ENCODE measurements at places on chromosomes 5 and 9.

DNA sequence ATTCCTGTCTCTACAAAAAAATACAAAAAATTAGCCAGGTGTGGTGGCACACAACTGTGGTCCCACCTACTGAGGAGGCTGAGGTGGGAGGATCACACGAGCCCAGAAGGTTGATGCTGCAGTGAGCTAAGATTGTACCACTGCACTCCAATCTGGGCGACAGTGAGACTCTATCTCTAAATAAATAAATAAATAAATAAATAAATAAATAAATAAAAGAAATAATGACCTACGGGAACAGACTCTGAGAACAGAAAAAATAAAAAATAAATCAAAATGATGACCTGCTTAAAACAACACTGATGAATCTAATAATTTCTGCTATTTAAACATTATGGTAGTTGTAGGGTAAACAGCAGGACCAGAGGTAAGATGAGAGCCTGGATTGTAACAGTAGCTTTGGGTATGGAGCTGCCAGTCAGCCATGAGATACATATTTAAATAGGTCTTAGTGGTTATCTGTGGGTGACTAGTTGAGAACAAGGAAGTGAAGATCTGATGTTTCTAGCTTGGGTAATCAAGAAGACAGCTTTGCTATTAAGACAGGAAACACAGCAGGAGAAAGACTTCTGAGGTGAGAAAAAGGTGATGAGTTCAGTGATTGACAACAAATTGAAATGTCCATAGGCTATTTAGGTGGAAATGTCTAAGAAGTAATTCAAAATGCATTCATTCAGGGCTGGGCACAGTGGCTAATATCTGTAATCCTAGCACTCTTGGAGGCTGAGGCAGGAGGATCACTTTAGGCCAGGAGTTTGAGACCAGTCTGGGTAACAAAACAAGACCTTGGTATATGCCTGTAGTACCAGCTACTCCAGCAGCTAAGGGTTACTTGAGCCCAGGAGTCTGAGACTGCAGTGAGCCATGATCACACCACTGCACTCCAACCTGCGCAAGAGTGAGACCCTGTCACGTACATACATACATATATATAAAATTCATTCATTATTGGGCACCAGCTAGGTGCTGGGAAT lies 11.0 kb downstream of the RNF145 start:
- DNase-seq, result no peak

DNA sequence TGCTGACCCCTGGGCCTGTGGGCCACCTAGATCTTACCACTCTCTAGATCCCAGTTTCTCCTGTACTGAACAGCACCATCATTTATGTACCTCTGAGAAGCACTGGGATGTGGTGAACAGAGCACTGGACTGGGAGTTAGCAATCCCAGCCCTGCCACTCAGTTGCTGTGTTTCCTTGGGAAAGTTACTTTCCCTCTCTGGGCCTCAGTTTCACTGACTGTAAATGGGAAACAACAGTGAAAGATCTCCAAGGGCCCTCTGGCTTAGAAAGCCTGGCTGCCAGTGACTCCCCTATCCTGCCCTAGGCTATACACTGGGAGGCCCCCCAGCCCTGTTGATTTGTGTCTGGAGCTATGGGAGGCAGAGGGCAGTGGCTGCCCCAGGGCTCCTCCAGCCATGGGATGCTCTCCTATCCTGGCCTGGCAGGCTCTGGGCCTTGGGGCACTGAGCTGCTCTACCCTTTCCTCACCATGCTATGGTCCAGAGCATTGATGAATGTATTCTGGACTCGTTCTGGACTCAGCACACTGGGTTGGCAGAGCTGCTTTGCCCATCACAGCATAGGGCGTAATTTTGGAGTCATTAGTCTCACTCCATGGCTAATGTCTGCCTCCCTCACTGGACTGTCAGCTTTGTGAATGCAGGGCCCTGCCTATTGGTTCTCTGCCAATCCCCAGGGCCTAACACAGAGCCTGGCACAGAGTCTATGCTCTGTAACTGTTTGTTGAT lies 99.3 kb downstream of the RGS3 start:
- DNase-seq, result no peak

DNA sequence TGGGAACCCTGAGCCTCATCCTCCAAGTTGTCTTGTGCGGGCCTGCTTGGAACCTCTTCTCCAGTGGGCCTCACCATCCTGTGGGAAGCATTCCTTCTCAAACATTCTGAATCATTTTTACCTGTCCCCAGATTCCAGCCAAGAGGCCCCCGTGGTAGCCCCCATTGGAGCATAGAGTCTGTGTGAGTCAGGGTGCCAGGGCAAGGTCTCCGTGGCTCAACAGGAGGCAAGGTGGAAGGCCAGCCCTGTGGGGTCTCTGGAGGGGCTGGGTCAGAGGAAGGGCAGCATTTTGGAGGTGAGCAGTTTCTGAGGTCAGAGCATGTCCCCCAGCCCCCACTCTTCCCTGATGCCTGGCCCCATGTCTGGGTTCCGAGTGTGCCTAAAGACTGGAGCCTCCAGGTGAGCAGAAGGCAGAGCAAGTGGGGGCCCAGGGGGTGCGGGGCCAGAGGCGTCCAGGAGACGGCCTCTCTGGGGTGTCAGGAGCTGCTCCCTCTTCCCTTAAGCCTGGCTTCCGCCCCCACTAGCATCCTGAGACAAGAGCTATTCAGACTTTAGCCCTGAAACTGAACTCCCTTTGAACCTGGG lies 2.1 kb downstream of the CACNA1B start:
- no peak for DNase-seq

DNA sequence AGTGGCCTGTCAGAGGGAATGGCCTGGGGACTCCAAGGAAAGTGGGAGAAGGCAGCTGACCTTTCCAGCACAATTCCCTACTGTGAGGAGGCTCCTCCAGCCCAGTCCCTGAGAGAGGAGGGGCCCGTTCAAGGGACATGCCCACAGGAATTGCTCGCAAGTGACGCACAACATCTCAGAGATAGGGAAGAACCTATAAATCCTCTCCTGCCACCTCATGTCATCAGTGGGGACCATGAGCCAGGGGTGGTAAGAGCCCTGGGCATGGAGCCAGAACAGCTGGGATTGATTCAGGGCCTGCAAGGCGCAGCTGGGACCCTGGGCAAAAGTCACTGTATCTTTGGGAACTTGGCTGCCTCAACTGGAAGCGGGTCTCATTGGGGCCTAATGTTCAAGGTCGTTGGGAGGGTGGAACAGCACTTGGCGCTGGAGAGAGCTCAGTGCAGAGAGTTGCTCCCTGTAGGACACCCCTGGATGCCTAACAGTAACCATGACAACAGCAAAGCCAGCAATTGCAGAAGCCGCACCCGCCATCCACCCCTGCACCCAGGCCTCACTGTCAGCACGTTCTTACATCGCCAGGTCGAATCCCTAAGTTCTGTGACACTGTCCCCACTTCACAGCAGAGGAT lies 41.3 kb upstream of the ORM1 start:
- DNase-seq, result no peak

DNA sequence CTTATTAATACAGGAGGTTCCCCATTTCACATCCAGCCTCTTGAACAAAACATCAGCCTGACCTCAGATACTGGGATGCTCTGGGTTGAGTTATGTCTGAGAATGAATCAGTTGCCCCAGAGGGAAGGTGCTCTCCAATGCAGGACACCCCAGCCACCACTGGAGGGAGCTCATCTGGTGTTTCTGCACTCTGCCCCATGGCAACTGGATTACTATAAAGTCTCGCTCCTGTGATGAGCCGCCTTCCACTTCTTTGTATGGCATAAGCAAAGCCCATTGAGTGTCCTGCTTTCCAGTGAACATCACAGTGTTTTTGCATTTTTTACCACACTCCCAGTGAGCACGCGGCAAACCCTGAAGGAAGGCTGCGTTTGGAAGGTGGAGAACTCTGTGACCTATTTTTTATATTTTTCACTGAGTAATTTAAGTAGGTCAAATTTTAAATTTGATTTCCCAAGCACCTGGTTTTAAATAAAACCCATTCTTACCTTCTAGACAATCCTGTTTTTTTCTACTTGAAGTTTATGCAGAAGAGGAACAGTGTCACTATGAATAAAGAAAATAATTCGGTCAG lies 176.9 kb upstream of the WWC1 start:
- peak; percentile 14 for DNase-seq

GRCh38 chr5:61245936-61246335 lies 83.7 kb upstream of the SMIM15 start:
- DNase-seq, result no peak

- DNase-seq, result no peak
Measured at GRCh38 chr5:170597109-170597751, 93.4 kb downstream of the KCNIP1 start.

DNA sequence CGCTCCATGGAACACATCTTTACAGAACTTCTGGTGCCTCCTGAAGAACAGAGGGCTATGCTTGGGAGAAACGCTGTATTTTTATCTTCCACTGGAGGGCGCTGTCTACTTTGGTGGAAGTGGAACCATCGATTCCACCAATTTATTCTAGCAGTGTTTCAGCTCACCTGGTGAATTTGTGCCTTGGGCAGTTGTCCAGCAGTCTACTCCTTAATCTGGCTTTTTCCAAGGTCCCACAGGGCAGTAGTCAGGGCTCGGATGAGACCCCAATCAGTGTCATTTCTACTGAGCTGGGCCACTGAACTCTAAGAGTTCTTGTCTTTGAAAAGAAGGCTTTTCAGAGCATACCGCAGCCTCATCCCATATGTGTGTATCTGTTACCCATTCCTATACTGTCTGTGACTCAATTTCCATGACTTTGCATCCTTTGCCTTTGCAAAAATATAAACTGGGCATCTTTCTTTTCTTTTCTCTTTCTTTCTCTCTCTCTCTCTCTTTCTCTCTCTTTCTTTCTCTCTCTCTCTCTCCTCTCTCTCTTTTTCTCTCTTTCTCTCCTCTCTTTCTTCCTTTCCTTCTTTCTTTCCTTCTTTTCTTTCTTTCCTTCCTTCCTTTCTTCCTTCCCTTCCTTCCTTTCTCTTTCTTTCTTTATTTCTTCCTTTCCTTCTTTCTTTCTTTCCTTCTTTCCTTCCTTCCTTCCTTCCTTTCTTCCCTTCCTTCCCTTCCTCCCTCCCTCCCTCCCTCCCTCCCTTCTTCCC lies 138.4 kb upstream of the ZNF618 start:
- no peak for DNase-seq

DNA sequence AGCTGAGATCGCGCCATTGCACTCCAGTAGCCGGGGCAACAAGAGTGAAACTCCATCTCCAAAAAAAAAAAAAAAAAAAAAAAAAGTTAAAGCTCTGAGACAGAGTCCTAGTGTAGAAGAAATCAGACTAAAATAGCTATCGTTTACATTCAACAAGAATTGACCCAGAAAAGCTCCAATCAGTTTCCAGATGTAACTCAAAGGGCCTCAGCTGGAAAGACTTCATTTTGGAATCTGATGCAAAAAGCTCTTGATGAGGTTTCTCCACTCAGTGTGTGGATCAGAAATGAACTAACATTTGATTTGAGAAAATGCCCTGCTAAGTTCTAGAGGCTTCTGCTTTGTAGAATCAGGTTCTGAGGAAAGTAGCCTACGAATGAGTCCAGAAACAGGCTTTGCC lies 7.2 kb upstream of the C1QTNF2 start:
- DNase-seq, result no peak

DNA sequence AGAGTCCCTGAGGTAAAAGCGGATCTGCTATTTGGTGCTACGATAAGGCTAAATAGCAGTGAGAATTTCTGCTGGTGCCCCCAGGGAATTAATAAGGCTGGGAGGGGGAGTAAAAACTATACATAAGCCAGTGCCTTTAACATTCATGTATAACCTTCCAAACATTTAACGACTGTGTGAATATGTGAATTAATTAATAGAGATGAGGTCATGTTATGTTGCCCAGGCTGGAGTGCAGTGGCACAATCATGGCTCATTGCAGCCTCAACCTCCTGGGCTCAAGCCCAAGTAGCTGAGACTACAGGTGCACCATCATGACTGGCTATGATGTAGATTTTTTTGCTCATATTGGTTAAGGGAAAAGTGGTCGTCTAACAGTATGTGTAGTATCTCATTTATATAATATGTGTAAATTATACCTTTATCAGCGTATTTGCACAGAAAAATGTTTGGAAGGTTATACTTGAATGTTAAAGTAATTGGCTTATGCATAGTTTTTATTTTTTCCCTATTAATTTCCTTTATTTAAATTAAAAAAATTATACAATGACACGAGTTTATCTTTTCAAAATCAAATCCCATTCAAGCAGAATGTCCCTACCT lies 64.6 kb downstream of the EHMT1 start:
- DNase-seq, result no peak

DNA sequence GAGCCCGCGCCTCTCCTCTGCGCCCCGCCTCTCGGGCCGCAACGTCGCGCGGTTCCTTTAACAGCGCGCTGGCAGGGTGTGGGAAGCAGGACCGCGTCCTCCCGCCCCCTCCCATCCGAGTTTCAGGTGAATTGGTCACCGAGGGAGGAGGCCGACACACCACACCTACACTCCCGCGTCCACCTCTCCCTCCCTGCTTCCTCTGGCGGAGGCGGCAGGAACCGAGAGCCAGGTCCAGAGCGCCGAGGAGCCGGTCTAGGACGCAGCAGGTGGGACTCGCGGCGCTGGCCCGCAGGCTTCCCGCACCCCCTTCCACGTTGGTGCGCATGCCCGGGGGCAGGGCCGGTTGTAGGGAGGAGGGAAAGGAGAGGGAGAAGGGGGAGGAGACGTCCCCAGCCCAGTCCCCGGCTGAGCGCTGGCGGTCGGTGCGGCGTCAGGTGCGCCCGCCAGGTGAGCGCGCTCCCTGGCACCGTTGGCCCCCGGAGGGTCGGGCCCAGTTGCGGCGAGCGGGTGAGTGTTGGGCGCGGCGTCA lies at the start of gene OCLN:
Gene OCLN (plus strand): TSS at position 400 of the 532 bp plus-strand sequence. CDS start 11,455 bp downstream, outside the sequence.
- no peak for DNase-seq

DNA sequence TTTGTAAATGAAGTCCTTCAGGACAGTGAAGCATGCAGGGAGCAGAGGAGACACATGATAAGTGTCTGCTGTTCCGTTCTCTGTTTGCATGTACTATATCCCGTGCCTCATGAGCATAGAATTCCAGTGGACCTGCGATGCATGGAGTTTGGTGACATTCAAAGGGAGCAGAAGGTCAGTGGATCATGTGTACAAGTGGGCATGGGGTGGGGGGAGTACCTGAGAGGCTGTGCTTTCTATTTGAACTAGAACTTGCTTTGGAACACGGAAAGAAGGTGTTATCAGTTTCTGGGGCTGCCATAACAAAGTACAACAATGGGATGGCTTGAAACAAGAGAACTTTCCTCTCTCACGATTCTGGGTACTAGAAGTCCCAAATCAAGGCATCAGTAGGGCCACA lies 5.1 kb upstream of the CCNJL start:
- DNase-seq, result no peak

- DNase-seq, result no peak
Measured at GRCh38 chr5:174145091-174145490, 99.6 kb downstream of the NSG2 start.

GRCh38 chr9:561427-561826 lies 280.1 kb upstream of the DMRT1 start:
- DNase-seq, result no peak

GRCh38 chr9:21322911-21323461 lies 12.2 kb downstream of the KLHL9 start:
- no peak for DNase-seq

GRCh38 chr5:149683964-149684363 lies 46.1 kb upstream of the PPARGC1B start:
- no peak for DNase-seq

DNA sequence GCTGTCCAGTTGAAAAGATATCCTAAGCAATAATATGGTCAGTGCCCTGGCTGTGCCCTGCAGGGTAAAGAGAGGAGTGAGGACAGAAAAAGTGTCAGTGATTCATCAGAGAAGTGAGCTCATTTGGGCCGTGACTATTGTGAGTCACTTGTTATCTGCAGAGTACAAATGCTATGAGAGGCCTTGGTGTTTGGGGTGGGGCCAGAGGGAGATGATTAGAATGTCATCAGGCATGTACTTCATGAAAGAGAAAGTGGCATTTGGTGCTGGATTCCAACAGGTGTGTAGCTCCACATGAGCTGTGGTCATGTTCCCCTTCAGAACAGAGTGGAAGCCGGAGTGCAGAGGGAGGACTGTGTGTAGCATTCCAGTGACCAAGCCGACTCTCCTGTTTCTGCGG lies 174.1 kb downstream of the KDM4C start:
- no peak for DNase-seq

Measured in activated T-helper 1 cell treated with anti-CD3 and anti-CD28 coated beads, Interleukin-2, amount 50 U/mL, for 16 hours (primary cell).